ENCODE measurements at places on chromosomes 7 and 10.

DNA sequence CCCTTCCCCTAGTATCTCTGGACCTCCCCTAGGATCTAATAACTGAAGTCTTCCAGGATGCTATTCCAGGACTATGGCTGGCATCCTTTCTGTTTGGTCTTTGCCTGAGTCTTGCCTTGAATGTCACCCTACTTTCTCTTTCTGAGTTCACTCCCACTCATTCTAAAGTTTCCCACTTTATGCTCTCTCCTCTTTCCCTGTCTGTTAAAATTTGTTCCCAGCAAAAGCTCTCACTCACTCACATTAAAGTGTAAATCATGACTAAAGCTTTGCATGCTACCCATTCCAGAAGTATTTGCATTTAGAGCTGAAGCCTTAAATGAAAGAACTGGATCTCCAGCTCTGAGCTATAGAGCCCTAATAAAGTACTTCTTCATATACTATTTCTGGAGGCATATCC, 42.1 kb upstream of the RAPGEF5 start:
- no peak for DNase-seq

DNA sequence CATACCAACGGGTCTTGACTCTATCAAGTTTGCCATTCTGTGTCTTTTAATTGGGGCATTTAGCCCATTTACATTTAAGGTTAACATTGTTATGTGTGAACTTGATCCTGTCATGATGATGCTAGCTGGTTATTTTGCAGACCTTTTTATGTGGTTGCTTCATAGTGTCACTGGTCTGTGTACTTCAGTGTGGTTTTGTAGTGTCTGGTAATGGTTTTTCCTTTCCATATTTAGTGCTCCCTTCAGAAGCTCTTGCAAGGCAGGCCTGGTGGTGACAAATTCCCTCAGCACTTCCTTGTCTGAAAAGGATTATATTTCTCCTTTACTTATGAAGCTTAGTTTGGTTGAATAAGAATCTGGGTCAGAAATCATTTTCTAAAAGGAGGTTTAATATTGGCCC, 135.1 kb upstream of the LANCL2 start:
- no peak for DNase-seq

- no peak for DNase-seq
Observed at GRCh38 chr7:144378651-144379050, 23.4 kb downstream of the ARHGEF5 start.

DNA sequence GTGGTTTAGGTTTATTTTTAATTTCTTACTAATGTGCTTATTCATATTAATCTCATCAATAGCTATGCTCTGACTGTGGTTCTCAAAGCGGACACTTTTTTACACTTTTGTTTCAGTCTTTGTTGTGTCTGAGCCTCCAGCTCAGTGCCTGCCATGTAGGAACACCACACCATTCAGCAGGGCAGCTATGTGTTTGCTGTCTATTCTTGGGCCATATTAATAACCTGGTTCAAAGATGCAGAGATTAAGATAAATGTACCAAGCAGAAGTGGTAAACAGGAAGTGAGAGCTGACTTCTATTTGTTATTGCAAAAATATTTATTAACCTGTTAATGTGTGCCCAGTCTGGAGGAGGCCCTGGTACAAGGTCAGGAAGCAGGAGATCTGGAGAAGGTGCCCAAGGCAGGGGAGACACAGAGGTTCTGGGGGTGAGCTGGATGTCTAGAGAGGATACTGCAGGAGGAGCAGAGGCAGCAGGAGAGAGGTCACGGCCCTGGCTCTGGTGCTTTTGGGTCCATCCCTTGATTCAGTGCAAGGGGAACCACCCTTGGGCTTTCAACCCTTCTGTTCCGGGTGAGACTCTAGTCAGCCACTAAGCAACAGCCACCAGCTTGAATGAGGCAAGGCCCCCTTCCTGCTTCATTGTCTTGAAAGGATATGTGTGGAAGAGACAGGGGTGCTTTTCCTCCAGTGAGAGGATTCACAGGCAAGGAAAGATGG, 1.9 kb downstream of the TBXAS1 start:
- peak; percentile 14 for DNase-seq

DNA sequence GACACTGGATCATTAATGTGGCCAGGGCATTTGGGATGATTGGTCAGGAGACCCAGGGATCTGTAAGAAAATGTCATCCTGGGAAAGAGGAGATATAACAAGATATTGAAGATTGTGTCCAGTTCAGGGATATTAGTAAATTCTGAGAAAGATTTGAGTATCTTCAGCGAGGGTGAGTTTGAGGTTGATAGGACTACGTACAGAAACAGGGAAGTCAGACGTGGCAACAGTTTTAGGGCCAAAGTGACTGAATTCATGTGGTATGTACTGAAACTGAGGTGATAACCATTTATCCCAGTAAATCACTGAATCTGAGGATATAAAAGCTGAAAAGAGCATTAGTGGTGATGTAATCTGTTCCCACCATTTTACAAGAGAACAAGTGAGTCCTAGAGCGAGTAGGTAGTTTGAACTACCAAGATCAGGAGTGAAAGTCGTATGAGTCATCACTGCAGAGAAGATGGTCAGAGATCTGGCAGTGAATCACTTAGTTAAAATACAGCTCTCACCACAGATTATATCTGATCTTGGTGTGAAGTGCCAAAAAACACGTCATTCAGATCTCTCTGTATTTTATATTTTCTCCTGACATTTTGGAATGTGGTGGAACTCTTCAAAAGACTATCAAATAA, 220.5 kb downstream of the CDK14 start:
- peak; percentile 35 for DNase-seq

GRCh38 chr10:123145542-123146012, 2.4 kb upstream of the HMX2 start:
- no peak for DNase-seq

GRCh38 chr7:376306-377079, 86.5 kb downstream of the FOXL3 start:
- no peak for DNase-seq

GRCh38 chr7:41742401-41743020, 39.6 kb upstream of the INHBA start:
- DNase-seq, result no peak

DNA sequence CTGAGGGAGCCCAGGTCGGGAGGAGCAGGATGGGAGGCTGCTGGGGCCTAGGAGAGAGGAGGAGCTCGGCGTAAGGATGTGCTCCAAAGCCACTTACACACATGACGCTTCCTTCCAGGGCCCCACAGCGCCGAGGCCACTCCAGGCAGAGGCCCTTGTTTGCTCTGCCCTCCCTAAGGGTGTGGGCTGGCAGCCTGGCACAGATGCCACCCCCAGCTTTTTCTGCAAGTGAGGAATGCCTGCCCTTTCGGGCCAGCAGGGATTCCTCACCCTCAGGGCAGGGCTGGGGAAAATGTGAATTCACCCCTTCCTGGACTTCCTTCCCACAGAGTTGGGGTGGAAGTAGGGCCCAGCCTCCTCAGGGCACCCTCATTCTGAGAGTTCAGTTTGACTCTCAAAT, 5.6 kb upstream of the AQP1 start:
- no peak for DNase-seq

- DNase-seq, result peak; percentile 26
Observed at GRCh38 chr7:127253281-127254162, 781 bp upstream of the GRM8 start.

- DNase-seq, result peak; percentile 49
Observed at GRCh38 chr10:50614444-50615137, 9.2 kb downstream of the SGMS1 start.

DNA sequence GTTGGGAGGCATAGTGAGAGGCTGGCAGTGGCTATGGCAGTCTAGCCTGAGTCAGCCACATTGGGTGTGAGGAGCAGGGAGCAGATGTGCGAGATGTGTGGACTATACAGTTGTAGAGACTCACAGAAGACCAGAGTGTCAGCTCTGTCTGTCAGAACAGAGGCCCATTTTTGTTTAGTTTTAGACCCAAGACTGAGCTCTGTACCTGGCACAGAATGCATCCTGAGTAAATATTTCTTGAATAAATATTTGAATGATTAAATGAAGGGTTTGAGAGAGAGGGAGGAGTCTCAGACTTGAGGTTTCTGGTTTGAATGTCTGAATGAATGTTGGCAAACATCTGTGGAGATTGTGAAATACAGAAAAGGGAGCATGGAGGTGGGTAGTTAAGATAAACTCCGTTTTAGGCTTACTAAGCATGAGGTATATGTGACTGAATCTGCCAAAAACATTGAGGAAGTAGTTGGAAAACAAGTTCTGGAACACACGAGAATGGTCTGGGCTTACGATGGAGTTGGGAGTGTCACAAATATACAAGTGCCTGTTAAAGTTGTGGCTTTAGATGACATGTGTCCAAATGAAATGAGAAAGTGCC, 3.6 kb downstream of the SEC23IP start:
- peak; percentile 62 for DNase-seq

DNA sequence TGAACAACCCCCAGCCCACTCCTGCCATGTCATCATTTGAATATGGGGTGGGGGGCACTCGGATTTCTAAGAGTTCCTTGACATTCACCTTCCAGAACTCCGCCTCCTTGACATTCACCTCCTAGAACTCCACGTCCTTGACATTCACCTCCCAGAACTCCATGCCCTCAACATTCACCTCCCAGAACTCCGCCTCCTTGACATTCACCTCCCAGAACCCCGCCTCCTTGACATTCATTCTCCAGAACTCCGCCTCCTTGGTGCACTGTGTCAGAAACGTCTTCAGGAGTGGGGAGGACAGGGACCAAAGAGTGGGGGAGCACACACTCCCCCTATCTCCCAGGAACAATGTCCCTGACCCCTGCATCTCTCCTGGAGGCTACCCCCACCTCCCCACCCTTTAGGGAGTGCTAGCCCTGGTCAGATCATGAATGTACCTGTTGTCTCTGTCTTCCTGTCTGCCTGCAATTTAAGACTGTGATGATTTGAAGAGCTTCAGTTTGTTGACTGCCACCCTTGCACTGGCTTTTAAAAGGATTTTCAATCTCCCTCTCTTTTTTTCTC, 110.1 kb downstream of the NPTX2 start:
- DNase-seq, result no peak

- DNase-seq, result no peak
Observed at GRCh38 chr7:31002256-31002655, 38.5 kb downstream of the GHRHR start.

- DNase-seq, result no peak
Observed at GRCh38 chr7:83476511-83477050, 172.4 kb downstream of the SEMA3E start.

- no peak for DNase-seq
Observed at GRCh38 chr7:137576481-137576880, 232.9 kb upstream of the PTN start.

- no peak for DNase-seq
Observed at GRCh38 chr10:1683649-1684048, 53.7 kb downstream of the ADARB2 start.

- DNase-seq, result no peak
Observed at GRCh38 chr7:55307123-55307916, 57.8 kb upstream of the LANCL2 start.

GRCh38 chr7:23964715-23965114, 254.7 kb downstream of the STK31 start:
- DNase-seq, result no peak

DNA sequence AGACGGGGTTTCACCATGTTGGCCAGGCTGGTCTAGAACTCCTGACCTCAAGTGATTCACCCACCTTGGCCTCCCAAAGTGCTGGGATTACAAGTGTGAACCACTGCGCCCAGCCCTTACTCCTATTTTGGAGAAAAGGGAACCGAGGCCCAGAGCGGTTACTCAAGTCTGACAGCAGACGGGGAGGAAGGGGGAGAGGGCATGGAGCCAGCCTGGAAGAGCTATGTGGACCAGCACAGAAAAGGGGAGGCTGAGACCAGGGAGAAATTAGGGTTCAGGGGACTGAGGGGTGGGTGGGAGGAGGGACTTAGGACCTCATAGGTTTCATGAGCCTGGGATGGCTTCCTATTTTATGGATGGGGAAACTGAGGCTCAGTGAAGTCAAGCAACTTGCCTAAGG, 1.5 kb downstream of the SFRP5 start:
- DNase-seq, result no peak

- no peak for DNase-seq
Observed at GRCh38 chr7:105021967-105022366, 8.0 kb downstream of the KMT2E start.

DNA sequence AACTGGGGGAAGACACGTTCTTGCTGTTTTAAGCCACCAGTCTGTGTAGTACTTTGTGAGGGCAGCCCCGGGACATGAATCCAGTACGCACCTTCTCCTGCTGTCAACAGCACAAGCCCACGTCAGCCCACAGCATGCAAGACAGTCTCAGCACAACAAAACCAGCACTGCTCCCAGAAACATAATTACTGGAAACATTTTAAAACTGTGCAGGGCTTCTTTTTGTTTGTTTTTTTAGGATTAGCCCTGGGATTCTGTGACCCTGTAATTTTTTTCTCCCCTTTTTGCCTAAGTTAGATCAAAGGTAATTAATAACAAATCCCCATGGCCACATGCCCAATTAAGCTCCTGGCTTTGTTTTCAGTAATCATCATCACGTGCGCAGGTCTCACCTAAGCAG, 87.5 kb downstream of the VOPP1 start:
- DNase-seq, result no peak

DNA sequence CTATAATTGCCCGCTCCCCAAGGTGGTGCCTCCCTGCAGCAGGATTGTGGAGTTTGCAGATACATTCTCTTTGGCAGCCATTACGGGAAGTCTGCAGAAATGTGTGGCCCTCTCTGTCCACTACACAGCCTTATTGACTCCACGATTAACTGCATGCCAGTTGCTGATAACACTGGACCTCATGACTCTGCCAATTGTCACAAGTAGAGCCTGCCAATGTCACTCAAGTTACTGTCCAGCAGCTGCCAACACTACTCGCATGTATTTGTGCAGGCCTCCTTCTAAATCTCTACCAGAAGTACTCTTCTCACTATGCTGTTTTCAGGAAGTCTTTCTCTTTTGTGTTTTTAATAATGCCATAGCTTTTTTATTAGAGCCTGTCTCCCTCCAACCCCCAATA, 128.8 kb downstream of the PPP1R3A start:
- DNase-seq, result no peak

DNA sequence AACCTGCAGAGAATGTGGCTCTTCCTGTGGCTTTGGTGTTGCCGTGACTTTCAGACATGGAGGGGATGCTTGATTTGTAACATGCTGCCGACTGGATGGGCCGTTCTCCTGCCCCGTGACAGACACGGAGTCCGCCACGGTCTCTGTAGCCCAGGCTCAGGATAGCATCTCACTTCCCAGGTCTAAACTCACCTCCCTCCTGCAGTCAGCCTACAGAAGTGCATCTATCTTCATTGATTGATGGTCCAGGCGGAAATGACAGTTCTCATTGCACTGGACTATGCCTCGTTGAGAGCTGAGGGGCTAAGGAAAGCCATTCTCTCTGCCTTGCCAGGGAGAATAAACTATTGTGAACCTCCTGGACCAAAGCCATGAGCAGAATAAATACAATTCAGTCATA, 77.5 kb downstream of the CHN2 start:
- no peak for DNase-seq

DNA sequence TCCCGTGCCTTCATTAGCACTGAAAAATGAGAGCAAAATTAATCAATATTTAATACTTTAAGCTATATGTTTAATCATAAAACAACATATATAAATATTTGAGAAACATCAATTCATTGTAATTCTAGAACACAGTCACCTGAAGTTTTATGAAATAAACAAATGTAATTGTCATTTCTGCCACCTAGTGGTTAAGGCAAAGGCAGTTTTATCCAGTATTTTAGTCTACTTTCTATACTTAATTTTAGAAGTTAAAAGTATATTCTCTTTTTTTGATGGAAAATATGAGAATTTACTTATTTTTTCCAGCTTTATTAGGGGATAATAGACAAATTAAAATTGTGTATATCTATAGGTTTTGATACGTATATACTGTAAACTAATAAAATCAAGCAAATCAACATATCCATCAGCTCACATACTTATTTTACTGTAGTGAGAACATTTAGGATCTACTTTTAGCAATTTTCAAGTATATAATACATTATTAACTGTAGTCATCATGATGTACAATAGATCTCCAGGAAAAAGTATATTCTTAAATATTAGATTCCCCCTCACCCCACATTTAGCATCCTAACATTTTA, 16.9 kb downstream of the PCGF6 start:
- peak; percentile 45 for DNase-seq
